HT1080 (cell line): ENCODE measurements at places on chromosomes 11 and 22.

- peak; percentile 13 for DNase-seq
Measured at GRCh38 chr22:22235558-22235957, 9.0 kb upstream of the VPREB1 start.

DNA sequence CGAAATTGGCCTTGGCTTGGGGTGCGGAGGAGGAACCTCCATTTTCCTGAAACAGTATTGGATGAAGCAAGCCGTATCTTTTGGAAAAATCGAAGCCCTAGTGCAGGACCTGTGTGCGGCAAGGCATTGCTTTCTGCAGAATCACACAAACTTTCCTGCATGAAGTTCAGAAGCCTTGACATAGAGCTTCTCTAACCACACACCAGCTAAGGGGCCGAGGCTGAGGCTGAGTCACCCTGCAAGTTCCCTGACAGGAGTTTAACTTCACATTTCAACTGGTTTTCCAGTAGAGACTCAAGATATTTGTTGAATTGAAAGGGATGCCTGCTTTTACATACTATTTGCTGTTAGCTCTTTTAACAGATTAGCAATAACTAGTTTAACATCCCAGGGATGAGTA, 67.8 kb downstream of the TCF20 start:
- DNase-seq, result peak; percentile 25

GRCh38 chr11:12506404-12506921, 129.1 kb downstream of the PARVA start:
- DNase-seq, result peak; percentile 20

- no peak for DNase-seq
Measured at GRCh38 chr22:37505565-37505964, 13.7 kb downstream of the CARD10 start.

- peak; percentile 99 for DNase-seq
Measured at GRCh38 chr22:38298312-38299005, 18.8 kb downstream of the CSNK1E start.

DNA sequence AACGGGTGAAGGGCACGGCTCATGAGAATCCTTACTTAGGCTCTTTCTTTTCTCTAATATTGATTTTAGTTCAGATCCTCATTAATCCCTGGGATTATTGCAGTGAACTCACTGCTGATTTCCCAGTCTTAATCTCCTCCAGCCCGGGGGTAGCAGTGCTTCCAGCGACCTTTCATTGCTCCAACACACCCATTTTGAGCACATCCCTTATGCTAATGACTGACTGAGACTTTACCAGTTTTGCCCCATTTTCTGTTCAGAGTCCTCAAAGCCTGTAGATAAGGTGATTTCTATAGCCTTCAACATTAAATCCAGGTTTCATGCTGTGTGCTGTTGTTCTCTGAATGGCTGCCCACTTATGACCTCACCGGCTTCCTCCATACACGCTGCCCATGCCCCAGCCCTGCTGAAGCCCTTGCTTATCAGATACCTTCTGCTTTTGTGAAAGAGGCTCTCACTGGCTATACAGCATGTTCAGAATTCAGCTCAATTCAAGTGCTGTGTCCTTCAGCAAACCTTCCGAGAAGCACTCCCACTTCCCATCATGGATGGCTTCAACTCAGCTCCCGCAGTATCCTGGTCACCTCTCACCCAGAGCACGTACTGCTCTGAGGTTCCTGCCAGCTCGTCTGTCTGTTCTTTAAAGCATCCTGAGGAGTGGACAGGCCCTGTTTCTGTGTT, 49.0 kb downstream of the PPFIA1 start:
- DNase-seq, result no peak

DNA sequence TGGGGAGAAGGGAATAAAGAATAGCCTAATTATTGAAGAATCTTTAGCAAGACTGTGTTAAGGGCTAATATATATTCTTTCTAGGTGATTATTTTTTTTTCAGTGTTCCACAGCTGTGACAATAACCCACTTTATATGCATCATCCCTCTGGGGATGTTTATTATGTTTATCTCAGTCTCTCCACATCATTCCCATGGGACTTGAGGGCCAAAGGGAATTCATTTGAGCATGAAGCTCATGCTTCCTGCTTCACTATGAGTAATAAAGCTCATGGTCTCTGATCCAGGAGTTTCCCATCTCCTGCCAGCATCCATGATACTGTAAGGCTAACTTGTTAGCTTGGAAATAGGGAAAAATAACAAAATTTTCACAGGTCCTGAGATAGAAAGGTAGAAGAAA, 1888.4 kb downstream of the LRRC4C start:
- no peak for DNase-seq

DNA sequence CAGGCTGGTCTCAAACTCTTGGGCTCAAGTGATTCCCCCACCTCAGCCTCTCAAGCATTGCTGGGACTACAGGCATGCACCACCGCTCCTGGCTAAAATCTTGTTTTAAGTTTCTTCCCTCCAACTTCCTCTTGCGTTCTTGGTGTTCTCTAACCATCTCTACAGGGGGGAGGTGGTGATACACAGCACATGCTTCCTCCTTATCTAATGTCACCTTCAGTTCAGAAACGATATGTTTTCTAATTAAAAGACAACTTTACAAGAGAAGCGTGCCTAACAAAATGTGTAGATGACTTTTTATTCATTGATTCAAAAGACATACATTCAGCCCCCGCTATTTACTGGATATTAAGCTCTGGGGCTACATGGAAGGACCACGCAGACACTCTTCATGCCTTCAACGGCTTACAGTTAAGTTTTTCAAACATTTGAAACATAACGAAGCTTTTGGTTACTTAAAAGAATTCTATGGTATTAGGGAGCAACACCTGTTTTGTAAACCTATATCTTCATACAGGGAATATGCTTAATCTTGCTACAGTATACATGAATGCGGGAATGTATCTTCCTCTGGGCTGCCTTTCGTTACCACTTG, 933 bp upstream of the DLAT start:
- DNase-seq, result no peak

DNA sequence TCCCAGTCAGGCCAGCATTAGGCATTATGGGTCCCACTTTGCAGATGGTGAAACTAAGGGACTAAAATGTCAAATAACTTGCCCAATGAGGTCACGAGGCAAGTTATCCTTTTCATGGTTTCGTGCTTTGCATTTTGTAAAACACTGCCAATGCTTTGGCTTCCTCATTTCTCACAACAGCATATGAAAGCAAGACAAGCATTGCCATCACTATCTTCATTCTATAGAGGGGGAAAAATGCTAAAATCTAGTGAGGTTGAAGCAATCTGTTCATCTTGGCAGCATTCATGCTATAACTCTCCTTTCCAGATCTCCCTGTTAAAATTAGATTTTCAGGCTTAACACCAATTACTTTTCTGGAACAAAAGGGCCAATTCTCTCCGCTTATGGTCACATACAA, 14.8 kb downstream of the FAM181B start:
- DNase-seq, result no peak

DNA sequence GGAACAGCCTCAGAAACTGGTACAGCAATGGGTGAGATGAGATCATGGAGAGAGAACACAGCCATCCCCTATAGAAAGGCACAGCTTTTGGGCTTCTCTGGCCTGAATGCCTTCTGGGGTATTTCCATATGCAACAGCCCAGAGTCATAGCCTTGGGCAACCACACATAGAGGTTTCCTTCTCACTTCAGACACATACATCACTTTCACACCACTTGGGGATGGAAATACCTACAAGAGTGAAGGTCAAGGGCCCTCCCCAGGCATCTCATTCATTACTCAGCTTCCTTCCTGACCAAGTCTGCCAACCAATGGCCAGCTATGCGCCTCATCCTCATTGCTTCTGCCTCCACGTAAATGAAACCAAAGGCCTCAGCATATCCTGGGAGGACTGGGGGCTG, 17.7 kb upstream of the OLFML1 start:
- peak; percentile 83 for DNase-seq
